ENCODE measurements at places on chromosomes 4 and X. TPM values are rescaled to one million over a fixed set of nuclear protein-coding genes. Genes with fewer than 3 reads are reported as not detected.

The ZBTB33 gene
- total RNA-seq, result 70.5 TPM

The ZAR1 gene
- total RNA-seq, result 0.10 TPM

The IBSP gene
- total RNA-seq, result not detected

The ZDHHC15 gene
- total RNA-seq, result 0.67 TPM

The DGKK gene
- not detected for total RNA-seq

The S100P gene
- 0.13 TPM for total RNA-seq

The NALF2 gene
- total RNA-seq, result not detected

The PNMA6A gene
- not detected for total RNA-seq

The PPM1K gene
- 23.0 TPM for total RNA-seq

DNA sequence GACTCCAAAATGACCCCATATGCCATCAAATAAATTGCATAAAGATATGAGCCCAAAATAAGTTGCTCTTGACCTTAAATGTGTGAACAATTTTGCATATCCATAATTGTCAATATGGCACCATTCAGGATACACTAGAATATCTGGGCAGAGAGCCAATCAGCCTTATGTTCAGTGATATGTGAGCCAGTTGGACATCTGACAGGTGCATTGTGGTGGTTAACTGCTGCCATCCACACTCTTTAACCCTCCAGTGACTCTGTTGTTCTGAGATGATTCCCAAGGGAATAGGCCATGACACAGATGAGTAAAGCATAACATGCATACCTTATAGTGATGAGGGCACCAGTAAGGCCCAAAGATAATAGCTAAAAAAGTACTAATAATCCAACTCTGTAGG lies 500.1 kb downstream of the PCDH18 start:
- no peaks in the 10 kb centered on the region for H3K36me3 ChIP-seq
- H3K27me3 ChIP-seq, result no peaks in the 10 kb centered on the region
- no peak overlapping the region for H3K4me3 ChIP-seq
- peak overlapping the region; percentile 59 for H3K27ac ChIP-seq

- no peaks in the 10 kb centered on the region for H3K4me1 ChIP-seq
- DNase-seq, result no peak
- no peaks in the 10 kb centered on the region for H3K36me3 ChIP-seq
- no peak overlapping the region for H3K27ac ChIP-seq
These were observed 893.6 kb downstream of the ADGRL3 start for GRCh38 chr4:62093735-62094134.

DNA sequence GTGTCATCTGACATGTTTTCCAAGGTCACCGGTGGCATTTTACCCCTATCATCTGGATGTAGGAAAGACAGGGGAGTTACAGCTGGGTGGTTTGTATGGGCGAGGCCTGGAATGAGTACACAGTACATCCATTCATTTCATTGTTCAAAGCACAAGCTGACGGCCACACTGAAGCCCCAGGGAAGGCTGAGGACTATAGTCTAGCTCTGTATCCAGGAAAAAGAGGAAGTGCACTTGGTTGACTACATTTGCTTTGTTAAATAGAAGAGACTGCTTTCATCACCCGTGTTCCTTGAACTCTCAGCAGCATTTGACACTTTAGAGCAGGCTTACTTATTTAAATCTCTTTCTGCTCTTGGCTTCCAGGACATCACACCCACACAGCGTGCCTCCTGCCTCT lies 1041.0 kb upstream of the TENM3 start:
- no peak overlapping the region for H3K27ac ChIP-seq
- no peak overlapping the region for H3K4me3 ChIP-seq
- DNase-seq, result no peak
- no peaks in the 10 kb centered on the region for H3K36me3 ChIP-seq
- no peaks in the 10 kb centered on the region for H3K4me1 ChIP-seq

GRCh38 chrX:152926279-152926678 lies 28.4 kb downstream of the ZNF185 start:
- no peaks in the 10 kb centered on the region for H3K36me3 ChIP-seq
- peak; percentile 73 for DNase-seq

DNA sequence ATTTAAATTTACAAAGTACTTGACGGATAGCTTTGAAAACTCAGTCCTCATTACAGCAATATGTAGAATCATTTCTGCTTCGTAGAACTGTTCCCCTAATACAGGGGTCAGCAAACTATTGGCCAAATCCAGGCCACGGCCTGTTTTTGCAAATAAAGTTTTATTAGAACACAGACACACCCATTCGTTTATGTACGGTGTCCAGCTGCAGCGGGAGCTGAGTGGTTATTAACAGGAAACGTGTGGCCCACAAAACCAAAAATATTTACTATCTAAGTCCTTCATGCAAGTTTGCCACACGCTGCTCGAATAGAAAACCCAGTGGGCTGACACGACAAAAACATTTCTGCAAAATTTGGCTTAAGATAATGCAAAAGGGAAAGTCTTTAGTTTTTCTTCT lies 146.5 kb downstream of the AFAP1 start:
- no peak overlapping the region for H3K27ac ChIP-seq
- H3K27me3 ChIP-seq, result no peaks in the 10 kb centered on the region
- H3K4me3 ChIP-seq, result no peak overlapping the region
- no peak for DNase-seq

GRCh38 chrX:72040506-72040905 lies 91.2 kb downstream of the RTL5 start:
- peak; percentile 20 for DNase-seq
- H3K27ac ChIP-seq, result no peak overlapping the region
- H3K27me3 ChIP-seq, result no peaks in the 10 kb centered on the region
- no peaks in the 10 kb centered on the region for H3K36me3 ChIP-seq
- H3K4me1 ChIP-seq, result peaks cover 12% of the 10 kb centered on the region
- no peak overlapping the region for H3K4me3 ChIP-seq

- H3K27ac ChIP-seq, result no peak overlapping the region
- H3K27me3 ChIP-seq, result no peaks in the 10 kb centered on the region
- DNase-seq, result peak; percentile 27
- H3K4me1 ChIP-seq, result no peaks in the 10 kb centered on the region
These were observed 1414.7 kb upstream of the TENM3 start for GRCh38 chr4:180828455-180829018.

GRCh38 chr4:53962516-53963225 lies 101.7 kb downstream of the CHIC2 start:
- peaks cover 27% of the 10 kb centered on the region for H3K4me1 ChIP-seq
- no peaks in the 10 kb centered on the region for H3K27me3 ChIP-seq
- H3K4me3 ChIP-seq, result no peak overlapping the region
- no peaks in the 10 kb centered on the region for H3K36me3 ChIP-seq

DNA sequence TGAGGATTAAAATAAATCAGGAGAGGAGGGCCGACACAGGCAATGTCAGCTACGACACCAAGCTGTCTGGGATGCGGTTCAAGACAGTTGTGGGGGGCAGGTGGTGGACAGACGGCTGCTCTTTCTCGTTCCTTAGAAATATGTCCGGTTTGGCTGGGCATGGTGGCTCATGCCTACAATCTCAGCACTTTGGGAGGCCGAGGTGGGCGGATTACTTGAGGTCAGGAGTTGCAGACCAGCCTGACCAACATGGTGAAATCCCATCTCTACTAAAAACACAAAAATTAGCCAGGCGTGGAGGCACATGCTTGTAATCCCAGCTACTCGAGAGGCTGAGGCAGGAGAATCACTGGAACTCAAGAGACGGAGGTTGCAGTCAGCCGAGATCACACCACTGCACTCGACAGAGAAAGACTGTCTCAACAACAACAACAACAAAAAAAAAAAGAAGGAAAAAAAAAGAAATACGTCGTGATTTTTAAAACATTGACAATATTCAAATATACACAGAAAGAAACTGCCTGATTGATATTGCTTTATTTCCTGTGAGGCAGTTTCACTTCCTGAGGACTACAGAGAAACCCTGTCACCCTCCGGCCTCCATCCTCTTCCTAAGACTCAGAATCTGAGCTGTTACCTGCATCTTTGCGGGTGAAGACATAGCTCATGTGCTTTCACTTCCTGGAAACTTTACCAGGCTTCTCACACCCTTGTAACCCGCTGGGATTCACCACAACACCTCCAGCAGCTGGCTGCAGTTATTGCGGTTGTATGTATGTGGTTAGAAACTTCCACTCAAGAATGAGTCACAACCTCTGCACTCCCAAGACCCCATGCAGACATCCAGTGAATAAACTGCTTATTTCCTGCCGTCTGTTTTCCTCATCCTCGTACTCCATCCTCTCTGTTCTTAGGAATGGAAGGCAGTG lies 63.8 kb upstream of the STS start:
- no peaks in the 10 kb centered on the region for H3K27me3 ChIP-seq
- peak overlapping the region; percentile 80 for H3K27ac ChIP-seq
- no peaks in the 10 kb centered on the region for H3K36me3 ChIP-seq
- peak; percentile 77 for DNase-seq
- peak overlapping the region; percentile 25 for H3K4me3 ChIP-seq

- H3K4me3 ChIP-seq, result peak overlapping the region; percentile 24
- peak overlapping the region; percentile 32 for H3K27ac ChIP-seq
- DNase-seq, result peak; percentile 63
- H3K27me3 ChIP-seq, result no peaks in the 10 kb centered on the region
- no peaks in the 10 kb centered on the region for H3K36me3 ChIP-seq
- peaks cover 10% of the 10 kb centered on the region for H3K4me1 ChIP-seq
These were observed 79.9 kb downstream of the SLC9A6 start for GRCh38 chrX:136065044-136065671.

GRCh38 chr4:111854494-111855087 lies 290.7 kb upstream of the FAM241A start:
- H3K4me1 ChIP-seq, result no peaks in the 10 kb centered on the region
- no peak overlapping the region for H3K4me3 ChIP-seq
- no peaks in the 10 kb centered on the region for H3K27me3 ChIP-seq
- H3K27ac ChIP-seq, result no peak overlapping the region

DNA sequence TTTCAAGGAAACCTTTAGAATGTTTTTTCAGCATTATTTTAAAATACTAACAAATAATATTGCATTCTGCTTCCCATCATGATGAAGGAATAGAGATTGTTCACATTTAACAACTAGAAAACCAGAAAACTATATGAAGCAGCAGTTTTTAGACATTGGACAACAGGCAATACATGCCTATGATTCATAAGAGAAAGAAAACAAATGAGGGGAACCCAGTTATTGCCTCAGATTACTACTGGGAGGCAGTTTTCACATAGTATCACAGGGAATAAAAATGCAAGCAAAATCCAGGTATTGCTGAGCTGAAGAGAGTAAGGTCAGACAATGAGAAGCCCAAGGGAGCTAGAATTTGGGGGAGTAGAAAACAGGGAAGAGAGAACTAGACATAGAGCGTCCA lies 373.6 kb downstream of the MAPK10 start:
- DNase-seq, result no peak
- H3K27me3 ChIP-seq, result no peaks in the 10 kb centered on the region
- H3K36me3 ChIP-seq, result peaks cover 28% of the 10 kb centered on the region

GRCh38 chr4:80434238-80434637 lies 98.7 kb downstream of the CFAP299 start:
- DNase-seq, result no peak
- peaks cover 10% of the 10 kb centered on the region for H3K27me3 ChIP-seq
- H3K4me3 ChIP-seq, result no peak overlapping the region
- no peak overlapping the region for H3K27ac ChIP-seq

DNA sequence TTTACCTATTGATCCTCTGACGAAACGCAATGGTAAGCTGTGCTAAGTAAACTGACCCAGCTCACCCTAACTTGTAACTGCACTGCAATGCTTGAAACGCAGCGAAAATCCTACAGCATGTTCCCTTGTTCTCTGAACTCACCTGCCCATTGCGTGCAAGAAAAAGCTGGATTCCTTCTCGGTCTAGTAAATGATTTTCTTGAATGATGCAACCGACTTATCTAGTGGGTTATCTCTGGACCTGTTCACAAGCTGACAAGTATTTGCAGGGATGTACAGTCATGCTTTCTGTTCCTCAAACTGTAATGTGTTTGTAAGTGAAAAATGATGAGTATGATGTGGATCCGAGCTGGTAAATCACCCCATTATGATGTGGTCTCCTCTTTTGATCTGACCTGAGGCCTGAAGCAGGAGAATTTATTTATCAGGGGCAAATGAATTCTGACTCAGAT lies 140.1 kb downstream of the BTC start:
- H3K27me3 ChIP-seq, result no peaks in the 10 kb centered on the region
- H3K27ac ChIP-seq, result no peak overlapping the region
- no peak for DNase-seq
- no peaks in the 10 kb centered on the region for H3K36me3 ChIP-seq

DNA sequence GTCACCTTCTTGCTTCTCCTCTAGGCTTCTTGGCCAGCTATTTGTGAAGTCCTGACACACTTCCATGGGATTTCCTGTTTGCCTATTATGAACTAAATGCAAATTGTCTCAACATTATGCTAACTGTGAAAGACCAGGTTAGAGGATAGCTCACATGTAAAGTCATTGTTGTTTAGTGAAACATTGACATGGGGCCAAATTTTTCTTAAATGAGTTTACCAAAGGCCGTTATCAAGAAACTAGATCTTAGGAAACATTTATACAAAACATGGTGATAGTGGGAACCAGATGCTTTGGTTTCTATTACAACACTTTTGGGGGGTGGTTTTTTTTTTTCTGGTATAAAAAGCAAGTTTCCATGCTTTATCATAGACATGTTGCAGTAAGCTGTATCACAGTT lies 466.8 kb upstream of the FAM241A start:
- H3K4me3 ChIP-seq, result no peak overlapping the region
- DNase-seq, result no peak
- H3K27me3 ChIP-seq, result no peaks in the 10 kb centered on the region
- H3K27ac ChIP-seq, result no peak overlapping the region
- no peaks in the 10 kb centered on the region for H3K36me3 ChIP-seq

DNA sequence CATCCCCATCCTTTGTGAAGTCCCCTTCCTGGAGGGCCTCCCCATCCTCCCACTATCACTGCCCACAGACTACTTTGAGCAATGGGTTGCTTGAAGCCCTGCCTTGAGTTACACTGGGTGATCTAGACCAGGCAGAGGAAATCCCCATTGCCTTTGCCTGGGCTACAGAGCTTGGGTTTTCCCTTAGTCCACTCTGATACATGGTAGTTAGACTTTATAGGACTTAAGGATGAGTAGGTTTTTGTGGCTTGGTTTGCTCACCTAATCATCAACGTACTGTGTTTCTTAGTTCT lies 56.6 kb downstream of the TMEM131L start:
- no peak overlapping the region for H3K4me3 ChIP-seq
- no peaks in the 10 kb centered on the region for H3K36me3 ChIP-seq
- H3K27me3 ChIP-seq, result no peaks in the 10 kb centered on the region
- H3K4me1 ChIP-seq, result peaks cover 65% of the 10 kb centered on the region
- no peak for DNase-seq

DNA sequence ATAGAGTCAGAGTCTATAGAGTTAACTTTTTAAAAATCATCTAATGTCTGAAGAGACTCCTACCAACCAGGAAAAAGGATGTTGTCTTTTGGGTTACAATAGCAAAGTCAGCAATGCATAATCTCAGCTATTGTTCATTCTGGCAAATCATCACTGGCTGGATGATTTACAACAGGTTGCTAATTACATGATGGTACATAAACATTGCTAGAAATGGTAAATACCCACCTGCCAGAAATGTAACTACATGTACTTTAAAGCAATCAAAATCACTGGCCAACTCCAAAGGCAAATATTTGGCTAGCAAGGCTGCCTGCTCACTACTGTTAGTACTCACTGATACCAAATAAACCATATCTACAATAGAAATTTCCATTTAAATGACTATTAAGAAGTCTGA lies 91.1 kb downstream of the PPP3CA start:
- no peaks in the 10 kb centered on the region for H3K4me1 ChIP-seq
- H3K36me3 ChIP-seq, result no peaks in the 10 kb centered on the region
- no peak overlapping the region for H3K4me3 ChIP-seq
- H3K27ac ChIP-seq, result no peak overlapping the region

- peaks cover 7% of the 10 kb centered on the region for H3K27me3 ChIP-seq
- no peak overlapping the region for H3K27ac ChIP-seq
- H3K4me3 ChIP-seq, result no peak overlapping the region
- DNase-seq, result no peak
These were observed 103.3 kb upstream of the KIT start for GRCh38 chr4:54554339-54554990.

Data from SJCRH30 (cell line).